Activated CD4-positive, alpha-beta memory T cell treated with anti-CD3 and anti-CD28 coated beads for 36 hours (primary cell): ENCODE measurements at places on chromosomes 12 and 14. TPM values are rescaled to one million over a fixed set of nuclear protein-coding genes. Genes with fewer than 3 reads are reported as not detected.

DNA sequence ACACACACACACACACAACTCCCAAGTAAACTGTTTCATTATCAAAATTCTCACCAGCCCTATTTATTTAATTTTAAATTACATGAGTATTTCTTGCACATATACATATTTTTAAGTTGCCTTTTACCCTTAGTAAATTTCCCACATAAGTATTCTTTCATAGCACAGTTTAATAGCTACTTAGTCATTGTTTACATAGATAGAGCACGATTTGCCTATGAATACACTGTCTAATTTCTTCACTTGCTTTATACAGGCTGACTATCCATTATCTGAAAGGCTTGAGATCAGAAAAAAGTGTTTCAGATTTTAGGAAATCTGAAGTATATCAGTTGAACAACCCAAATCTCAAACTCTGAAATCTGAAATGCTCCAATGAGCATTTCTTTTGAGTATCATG lies 30.9 kb downstream of the NIN start:
- H3K4me3 ChIP-seq = no peak overlapping the region
- no peak overlapping the region for H3K27ac ChIP-seq
- H3K36me3 ChIP-seq = peaks cover 14% of the 10 kb centered on the region
- H3K4me1 ChIP-seq = peaks cover 8% of the 10 kb centered on the region

DNA sequence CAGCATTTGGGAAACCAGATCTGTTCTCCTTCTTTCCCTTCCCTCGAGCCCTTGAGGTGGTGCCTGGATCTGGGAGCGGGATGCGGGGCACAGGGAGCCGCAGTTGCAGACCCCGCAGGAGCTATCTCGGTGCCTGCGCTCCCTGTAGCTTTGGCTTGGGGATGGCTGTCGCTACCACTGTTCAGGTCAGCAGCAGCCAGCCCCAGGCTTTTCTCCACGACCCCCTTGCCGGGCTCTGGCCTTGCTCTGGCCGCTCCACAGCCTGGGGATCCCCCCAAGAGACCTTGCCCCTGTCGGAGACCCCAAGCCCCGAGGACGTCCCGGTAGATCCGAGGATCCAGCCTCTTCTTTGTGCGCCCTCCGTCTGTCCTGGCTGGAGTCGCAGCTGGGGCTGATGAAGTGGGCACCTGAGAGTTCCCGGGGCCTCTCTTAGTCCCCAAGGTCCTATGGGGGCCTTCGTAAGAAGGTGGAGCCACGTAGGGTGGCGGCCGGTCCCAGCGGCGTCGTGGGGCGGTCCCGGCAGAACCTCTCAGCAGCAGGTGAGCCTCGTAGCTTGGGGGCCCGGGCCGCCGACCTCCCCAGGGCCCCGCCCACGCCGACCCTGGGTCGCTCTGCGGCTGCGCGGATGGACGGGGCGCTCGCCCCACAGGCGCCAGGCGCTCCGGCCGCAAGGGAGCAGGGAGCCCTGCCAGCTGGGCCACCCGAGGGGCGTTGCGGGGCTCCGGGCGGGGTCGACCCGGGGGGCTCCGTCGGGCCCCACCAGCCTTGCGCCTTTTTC lies 1.3 kb downstream of the DDN start:
- peak; percentile 32 for DNase-seq
- peak overlapping the region; percentile 51 for H3K4me3 ChIP-seq
- no peak overlapping the region for H3K27ac ChIP-seq
- peaks cover 34% of the 10 kb centered on the region for H3K4me1 ChIP-seq

GRCh38 chr12:7134396-7135166 lies 4.4 kb downstream of the CLSTN3 start:
- DNase-seq = no peak
- no peak overlapping the region for H3K27ac ChIP-seq
- H3K4me1 ChIP-seq = peaks cover 21% of the 10 kb centered on the region
- H3K36me3 ChIP-seq = peaks cover 22% of the 10 kb centered on the region
- H3K27me3 ChIP-seq = no peaks in the 10 kb centered on the region

- H3K4me3 ChIP-seq = no peak overlapping the region
- peak overlapping the region; percentile 13 for H3K27ac ChIP-seq
- peaks cover 61% of the 10 kb centered on the region for H3K4me1 ChIP-seq
- DNase-seq = no peak
- H3K36me3 ChIP-seq = peaks cover 6% of the 10 kb centered on the region
Observed at GRCh38 chr14:39426605-39427004, 5.6 kb downstream of the FBXO33 start.

Gene IFNG-AS1
- 0.48 TPM for total RNA-seq

DNA sequence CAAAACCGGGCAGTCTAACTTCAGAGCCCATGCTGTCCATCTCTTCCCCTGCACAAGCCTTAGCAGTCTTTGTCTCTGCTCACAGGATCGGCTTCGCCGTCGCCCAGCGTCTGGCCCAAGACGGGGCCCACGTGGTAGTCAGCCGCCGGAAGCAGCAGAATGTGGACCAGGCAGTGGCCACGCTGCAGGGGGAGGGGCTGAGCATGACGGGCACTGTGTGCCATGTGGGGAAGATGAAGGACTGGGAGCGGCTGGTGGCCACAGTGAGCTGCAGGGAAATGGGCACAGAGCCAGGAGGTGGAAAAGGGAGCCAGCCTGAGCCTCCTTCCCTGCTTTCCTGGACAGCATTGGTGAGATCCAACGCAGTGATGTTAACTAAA lies 14.2 kb upstream of the CARMIL3 start:
- H3K36me3 ChIP-seq = peaks cover under 1% of the 10 kb centered on the region
- H3K4me1 ChIP-seq = peaks cover 9% of the 10 kb centered on the region

Gene KRT6A
- total RNA-seq = not detected

GRCh38 chr12:68501226-68501625 lies 109.5 kb upstream of the RAP1B start:
- H3K27me3 ChIP-seq = no peaks in the 10 kb centered on the region
- no peak overlapping the region for H3K27ac ChIP-seq
- no peak for DNase-seq
- no peak overlapping the region for H3K4me3 ChIP-seq
- H3K36me3 ChIP-seq = peaks cover 3% of the 10 kb centered on the region

GRCh38 chr12:120800665-120801064 lies 75.0 kb downstream of the ACADS start:
- H3K4me1 ChIP-seq = peaks cover 63% of the 10 kb centered on the region
- no peak for DNase-seq
- peaks cover 19% of the 10 kb centered on the region for H3K36me3 ChIP-seq
- H3K27ac ChIP-seq = peak overlapping the region; percentile 83

DNA sequence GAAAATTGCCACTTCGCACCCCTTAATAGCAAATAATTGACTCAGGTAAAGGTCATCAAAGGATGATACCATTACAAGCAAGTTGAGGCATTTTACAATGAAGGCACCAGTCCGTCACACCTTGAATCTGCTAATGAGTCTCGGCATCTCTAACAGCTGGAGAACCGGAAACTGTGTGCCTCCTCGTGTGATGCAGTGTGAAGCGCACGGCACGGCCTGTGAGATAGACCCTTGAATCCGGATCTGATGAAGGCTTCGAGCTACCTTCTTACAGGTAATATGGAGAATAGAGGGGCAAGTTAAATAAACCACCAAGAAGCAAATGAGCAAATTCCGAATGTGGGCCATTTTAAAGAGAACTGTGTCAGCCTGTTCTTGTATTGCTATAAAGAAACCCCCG lies 19.8 kb upstream of the TUBA1A start:
- no peak overlapping the region for H3K4me3 ChIP-seq
- no peaks in the 10 kb centered on the region for H3K4me1 ChIP-seq
- DNase-seq = no peak
- peaks cover 1% of the 10 kb centered on the region for H3K27me3 ChIP-seq
- H3K36me3 ChIP-seq = no peaks in the 10 kb centered on the region
- no peak overlapping the region for H3K27ac ChIP-seq

Gene ACVRL1
- not detected for total RNA-seq

Gene GPRC5D
- total RNA-seq = not detected

Gene ANG
- total RNA-seq = 1.1 TPM

Gene COL2A1
- total RNA-seq = not detected

Gene SMCO2
- total RNA-seq = 0.19 TPM

- no peak overlapping the region for H3K27ac ChIP-seq
- peaks cover 26% of the 10 kb centered on the region for H3K4me1 ChIP-seq
- no peak for DNase-seq
- no peaks in the 10 kb centered on the region for H3K36me3 ChIP-seq
Observed at GRCh38 chr12:92330654-92331053, 185.0 kb upstream of the BTG1 start.

Gene CAPS2
- total RNA-seq = 2.7 TPM

DNA sequence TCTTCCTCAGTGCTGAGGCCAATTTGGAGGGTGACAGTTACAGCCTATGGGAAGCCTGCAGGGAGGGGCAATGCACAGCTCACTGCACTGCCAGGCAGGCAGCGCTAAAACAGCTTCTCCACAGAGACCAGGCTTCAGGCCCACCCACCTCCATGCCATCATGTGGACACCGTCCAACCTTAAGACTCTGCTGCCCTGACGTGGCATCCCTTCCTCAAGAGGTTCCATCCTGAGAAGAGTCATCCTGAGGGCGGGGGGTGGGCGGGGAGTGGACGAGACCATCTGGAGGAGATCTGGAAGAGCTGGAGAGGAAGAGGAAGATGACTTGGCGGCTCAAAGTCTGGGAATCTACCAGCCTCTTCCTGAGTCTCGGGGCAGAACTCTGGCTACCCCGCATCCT lies 8.4 kb upstream of the ACVRL1 start:
- no peak overlapping the region for H3K4me3 ChIP-seq
- DNase-seq = no peak
- H3K36me3 ChIP-seq = no peaks in the 10 kb centered on the region
- H3K27me3 ChIP-seq = peaks cover 3% of the 10 kb centered on the region

DNA sequence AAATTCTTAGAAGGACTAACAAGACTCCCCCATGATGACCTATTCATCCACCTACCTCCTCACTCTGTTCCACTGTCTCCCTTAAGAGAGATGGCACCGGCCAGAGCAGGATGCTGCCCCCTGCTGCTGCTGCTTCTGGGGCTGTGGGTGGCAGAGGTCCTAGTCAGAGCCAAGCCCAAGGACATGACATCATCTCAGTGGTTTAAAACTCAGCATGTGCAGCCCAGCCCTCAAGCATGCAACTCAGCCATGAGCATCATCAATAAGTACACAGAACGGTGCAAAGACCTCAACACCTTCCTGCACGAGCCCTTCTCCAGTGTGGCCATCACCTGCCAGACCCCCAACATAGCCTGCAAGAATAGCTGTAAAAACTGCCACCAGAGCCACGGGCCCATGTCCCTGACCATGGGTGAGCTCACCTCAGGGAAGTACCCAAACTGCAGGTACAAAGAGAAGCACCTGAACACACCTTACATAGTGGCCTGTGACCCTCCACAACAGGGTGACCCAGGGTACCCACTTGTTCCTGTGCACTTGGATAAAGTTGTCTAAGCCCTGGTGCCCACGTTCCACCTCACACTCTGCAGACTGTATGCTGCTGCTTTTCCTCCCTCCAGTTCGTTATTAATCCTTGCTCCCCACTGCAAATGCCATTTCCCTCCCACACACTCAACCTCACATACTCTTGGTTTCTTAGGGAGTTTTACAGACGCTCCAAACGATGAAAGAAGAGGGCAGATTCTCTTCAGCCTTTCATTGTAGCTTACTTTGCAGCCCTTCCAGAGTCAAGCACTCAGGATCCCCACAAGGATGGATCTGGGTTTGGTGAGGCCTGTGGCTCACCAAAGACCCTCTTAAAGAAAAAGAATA lies at the start of gene RNASE8:
Gene RNASE8 (plus strand): TSS at position 20 of the 873 bp plus-strand sequence. CDS start 71 bp downstream, at position 91.
- DNase-seq = no peak
- H3K4me3 ChIP-seq = no peak within 1 kb of the TSS
- H3K4me1 ChIP-seq = peaks cover 6% of the 10 kb centered on the region

- no peaks in the 10 kb centered on the region for H3K27me3 ChIP-seq
- DNase-seq = no peak
Observed at GRCh38 chr12:26678697-26679660, 154.0 kb downstream of the ITPR2 start.

GRCh38 chr12:6333566-6333965 lies 8.3 kb downstream of the TNFRSF1A start:
- peak overlapping the region; percentile 81 for H3K27ac ChIP-seq
- H3K4me1 ChIP-seq = peaks cover 20% of the 10 kb centered on the region
- peak; percentile 35 for DNase-seq
- H3K27me3 ChIP-seq = no peaks in the 10 kb centered on the region

DNA sequence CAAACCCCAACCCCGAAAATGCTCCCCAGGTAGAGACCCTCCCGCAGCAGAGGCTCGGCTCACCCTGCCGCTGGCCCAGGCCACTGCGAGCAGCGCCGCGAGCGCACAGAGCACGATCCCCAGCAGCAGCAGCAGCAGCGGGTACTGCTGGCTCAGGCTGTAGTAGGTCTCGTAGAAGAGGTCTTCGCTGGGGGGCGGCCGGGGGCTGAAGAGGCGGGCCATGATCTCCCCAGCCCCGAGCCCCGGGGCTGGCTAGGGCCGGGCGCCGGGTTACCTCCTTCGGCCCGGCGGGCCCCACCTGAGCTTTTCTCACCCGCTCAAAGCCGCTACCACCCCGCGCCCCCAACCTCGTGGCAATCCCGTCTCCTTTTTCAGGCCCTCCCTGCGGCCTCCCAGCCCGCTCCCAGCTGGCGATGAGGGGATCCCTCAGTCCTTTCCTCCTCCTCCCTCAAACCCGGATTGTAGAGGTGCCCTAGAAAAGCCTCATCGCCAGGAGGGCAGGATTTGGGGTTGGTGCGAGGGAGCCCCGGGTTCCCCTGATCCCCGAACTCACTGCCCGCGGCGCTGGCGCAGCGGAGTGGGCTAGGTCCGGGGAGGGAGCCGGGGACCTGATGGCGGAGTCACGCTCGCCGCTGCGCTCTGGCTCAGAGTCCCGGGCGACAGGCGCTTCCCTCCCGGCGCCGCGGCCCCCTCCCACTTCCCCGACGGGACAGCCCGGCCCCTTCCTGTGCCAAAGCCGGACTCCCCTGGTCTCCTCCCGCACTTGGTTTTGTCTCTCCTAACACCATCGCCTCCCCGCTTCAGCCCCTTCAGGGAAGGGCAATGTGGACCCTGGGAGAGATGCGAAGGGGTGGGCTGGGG lies at the start of gene ADCY4:
Gene ADCY4 (minus strand): TSS at position 641 of the 861 bp plus-strand sequence. CDS start 419 bp downstream, at position 222.
- peaks cover 13% of the 10 kb centered on the region for H3K36me3 ChIP-seq
- no peak for DNase-seq

- no peak for DNase-seq
- H3K27ac ChIP-seq = no peak overlapping the region
- no peaks in the 10 kb centered on the region for H3K27me3 ChIP-seq
Observed at GRCh38 chr12:77153706-77154105, 88.3 kb upstream of the E2F7 start.

DNA sequence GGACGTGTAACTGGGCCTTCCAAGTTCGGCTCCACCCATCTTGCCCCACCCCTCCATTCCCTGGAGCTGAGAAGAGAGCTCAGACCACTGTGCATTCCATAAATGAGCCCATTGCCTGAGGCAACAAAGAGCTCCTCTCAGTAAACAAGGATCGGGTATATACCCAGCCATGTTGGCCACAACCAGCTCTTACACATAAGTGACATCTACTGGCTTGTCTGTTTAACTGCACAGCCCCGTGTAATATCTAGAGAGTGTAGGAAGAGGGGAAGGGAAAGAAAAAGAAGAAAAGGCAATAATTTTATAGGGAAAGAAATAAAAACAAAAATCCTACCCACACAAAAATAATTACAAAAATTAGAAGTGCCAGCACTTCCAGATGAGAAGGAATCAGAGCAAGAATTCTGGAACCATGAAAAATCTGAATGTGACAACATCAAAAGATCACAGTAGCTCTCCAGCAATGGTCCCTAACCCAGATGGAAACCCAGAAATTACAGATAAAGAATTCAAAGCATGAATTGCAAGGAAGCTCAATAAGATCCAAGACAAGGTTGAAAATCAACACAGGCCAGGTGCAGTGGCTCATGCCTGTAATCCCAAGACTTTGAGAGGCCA lies 308.1 kb downstream of the RPAP3 start:
- no peaks in the 10 kb centered on the region for H3K27me3 ChIP-seq
- peak; percentile 64 for DNase-seq
- peak overlapping the region; percentile 100 for H3K27ac ChIP-seq
- peaks cover 89% of the 10 kb centered on the region for H3K4me1 ChIP-seq

- H3K27me3 ChIP-seq = no peaks in the 10 kb centered on the region
- H3K4me3 ChIP-seq = no peak overlapping the region
Observed at GRCh38 chr12:115008929-115009328, 325.0 kb upstream of the TBX3 start.
